Kidney epithelial cell (primary cell): ENCODE measurements at places on chromosomes 13 and 19. TPM values are rescaled to one million over a fixed set of nuclear protein-coding genes. Genes with fewer than 3 reads are reported as not detected.

DNA sequence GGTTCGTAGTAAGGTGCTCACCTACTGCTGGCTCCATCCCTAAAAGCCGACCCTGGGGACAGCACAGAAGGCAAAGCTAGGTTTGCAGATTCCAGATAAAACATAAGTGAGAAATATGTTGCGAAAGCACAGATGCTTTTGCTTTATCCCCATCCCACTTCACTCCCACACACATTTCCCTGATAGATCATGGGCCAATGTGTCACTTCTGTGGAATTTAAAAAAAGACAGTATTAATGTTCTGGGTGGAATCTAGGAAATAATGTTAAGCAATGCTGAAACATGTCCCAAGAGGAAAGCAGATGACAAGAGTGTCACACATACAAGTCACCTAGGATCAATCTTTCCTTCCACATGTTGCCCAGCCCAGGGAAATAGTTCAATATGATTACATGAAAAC lies 661.0 kb upstream of the MIR17HG start:
- peak; percentile 29 for DNase-seq

DNA sequence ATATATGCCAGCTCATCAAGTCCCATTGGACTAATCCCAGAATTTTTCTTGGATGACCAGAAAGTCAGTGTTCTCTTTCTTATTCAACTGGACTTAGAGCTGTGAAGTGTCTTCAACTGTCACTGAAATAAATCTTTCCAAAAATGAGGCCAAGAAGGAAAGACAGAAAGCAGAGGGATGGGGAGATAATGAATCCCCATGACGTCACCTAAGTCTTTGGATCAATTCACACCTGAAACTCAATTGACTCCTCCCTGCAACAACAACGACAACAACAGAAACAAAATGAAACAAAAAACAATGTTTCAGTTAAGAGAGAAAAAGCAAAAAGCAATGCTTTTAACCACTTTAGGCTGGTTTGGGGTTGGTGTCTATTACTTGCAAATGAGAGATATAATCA lies 91.2 kb downstream of the OXGR1 start:
- no peak for DNase-seq

PSG1 gene
- not detected in 2 replicates for total RNA-seq

GRCh38 chr19:7676854-7677253 lies at the start of gene MCEMP1:
Gene MCEMP1, plus strand, starts transcription at chr19:7677090. Its CDS starts 31 bp downstream, at chr19:7677121.
- DNase-seq = no peak

- DNase-seq = no peak
These were observed 27.1 kb upstream of the SLC7A9 start for GRCh38 chr19:32896516-32897214.
